Cortex of kidney (tissue), 1 donor: ENCODE measurements at places on chromosomes 12 and 14.
A peak's percentile ranks its signal among the peaks of the same experiment; 100 is the strongest.

GRCh38 chr14:76910371-76910890 lies 84.2 kb downstream of the LRRC74A start:
- no peak for DNase-seq

- DNase-seq = no peak
Measured at GRCh38 chr12:132174839-132175490, 30.7 kb downstream of the NOC4L start.

DNA sequence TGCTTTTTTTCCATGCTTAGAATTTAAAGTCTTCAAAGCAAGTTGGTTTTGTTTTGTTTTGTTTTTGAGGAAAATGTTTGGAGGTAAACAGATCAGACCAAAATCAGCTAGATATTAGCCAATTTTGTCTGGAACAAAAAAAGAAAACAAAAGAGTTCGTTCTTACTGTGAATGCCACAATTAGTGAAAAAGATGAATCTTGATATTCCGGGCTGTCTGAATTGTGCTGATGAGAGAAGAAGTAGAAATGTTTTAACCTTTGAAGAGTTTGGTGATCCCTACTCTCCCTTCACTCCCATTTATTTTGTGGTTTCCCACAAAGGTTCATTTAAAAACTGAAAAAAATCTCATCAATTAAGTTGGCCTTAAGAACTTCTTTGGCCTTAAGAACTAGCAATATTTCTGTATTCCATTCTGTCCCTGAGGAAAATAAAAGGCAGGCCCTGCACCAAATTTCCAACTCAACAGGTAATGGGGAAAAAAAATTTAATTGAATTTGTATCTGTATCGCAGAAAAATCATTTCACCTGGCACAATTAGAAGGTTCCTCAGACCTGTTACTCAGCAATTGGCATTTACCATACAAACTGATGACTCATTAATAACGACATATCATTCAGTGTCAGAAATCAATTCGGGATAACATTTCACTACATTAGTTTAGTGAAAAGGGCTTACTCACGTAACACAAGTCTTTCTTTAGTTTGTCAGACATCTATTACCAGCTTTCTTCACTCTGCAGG lies 562 bp upstream of the GLIPR1L2 start:
- no peak for DNase-seq

- DNase-seq = no peak
Measured at GRCh38 chr14:64706119-64706592, 1.9 kb downstream of the PLEKHG3 start.

DNA sequence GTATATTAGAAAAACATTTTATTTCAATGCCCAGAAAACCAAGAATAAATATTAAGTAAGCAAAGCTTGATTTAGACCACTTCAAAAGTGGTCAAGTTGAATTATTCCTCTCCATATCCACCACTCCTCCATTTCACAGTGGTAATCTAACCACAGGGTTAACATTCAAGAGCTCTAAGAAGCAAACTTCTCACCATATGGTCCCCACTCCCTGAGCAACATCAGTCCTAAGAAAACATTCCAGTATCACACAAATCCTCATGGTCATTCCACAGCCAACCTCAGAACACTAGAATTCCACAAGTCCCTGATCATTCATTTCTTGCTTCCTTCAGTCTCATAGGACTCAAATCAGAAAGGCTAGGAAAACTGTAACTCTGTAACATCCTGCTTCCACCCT lies 47.9 kb downstream of the ST8SIA1 start:
- DNase-seq = no peak

DNA sequence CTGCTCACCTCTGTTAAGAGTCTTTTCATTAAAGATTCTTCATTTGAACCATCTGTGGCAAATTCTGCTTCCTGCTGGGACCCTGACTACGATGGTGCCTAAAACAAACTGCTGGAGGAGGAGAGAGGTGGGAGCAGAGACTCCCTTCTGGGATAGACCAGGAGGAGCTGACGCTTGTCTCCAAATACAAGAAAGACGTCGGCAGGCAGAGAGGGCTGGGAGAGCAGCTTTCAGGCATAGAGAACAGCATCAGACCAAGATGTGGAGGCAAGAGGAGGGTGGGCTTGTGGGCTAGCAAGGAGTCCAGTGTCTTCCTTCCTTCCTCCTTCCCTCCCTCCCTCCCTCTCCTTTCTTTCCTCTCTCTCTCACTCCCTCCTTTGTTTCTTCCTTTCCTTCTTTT lies 358.6 kb downstream of the VRK1 start:
- no peak for DNase-seq

DNA sequence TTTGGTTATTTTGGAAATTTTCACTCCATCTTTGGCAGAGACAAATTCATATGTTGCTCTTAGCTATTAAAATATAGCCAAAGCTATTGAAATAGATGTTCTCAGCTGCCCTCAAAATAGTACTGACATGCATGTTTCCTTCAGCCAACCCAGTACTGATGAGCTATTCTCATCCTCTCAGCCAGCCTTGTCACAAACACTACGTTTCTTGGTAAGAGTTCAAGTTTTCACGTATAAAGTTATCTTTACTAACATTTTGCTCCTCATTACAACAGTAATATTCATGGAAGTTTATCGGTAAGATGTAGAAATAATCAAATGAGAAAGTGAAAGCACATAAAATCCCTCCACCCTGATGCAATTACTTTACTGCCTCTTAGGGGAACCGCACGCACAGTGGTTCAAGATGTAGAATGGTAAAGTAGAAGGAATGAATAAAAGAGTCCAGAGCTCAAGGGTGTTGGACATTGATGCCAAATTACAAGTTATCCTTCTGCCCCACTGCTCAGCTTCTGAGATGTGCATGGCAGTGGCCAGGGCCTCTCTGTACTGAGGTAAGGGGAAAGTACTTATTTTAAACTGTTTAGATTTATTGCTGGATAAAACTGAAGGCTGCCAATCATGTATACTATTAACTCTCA lies 20.7 kb downstream of the GCH1 start:
- DNase-seq = no peak

DNA sequence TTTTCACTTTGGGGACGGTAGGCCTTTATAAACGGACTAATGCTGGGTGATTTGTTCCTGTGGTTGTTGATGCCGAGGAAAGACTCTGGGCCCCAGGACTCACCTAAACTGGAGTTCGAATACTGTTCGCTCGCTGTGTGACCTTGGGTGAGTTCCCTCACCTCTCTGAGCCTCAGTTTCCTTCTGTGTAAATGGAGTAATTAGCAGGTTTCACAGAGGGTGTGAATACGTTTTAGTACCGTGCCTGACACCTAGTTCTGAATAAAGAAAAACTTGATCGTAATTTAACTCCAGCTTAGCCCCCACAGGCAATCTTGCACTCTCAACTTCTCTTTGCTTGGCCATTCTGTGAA lies 505 bp downstream of the UBE3B start:
- DNase-seq = no peak

DNA sequence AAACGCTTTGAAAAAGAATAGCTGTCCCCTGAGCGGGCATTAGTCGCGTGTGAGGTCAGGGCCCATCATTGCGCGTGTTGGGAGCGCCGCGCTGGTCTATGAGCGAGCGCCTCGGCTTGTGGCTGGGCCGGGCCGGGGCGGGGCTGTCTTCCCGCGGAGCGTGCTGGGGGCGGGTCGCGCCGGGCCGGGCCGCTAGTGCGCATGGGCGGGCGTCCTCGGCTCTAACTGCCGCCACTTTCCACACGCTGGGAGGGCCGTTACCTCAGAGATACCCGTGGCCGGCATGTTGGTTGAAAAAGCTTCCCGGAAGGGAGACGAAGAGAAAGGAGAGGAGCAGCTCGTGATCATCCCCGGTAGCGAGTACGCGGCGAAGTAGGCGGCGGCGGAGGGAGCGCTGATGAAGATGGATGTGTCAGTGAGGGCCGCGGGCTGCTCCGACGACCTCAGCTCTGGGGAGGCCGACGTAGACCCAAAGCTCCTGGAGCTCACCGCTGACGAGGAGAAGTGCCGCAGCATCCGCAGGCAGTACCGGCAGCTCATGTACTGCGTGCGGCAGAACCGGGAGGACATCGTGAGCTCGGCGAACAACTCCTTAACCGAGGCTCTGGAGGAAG lies at the start of gene EID3:
Gene EID3 (plus strand): TSS at position 202 of the 614 bp plus-strand sequence. CDS start 196 bp downstream, at position 398.
- DNase-seq = peak; percentile 21

DNA sequence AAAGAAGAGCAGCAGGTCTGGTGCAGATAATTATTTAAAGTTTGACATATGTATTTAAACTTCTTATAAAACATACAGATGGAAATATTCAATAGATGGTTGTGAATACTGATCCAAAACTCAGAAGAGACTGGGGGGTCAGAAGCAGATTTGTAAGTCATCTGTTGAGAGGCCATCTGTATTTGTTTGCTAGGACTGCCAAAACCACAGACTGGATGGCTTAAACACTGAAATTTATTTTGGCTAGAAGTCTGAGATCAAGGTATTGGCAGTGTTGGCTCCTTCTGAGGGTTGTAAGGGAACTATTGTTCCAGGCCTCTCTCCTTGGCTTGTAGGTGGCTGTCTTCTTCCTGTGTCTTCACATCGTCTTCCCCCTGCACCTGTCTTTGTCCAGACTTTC lies 153.9 kb downstream of the LRRK2 start:
- no peak for DNase-seq

DNA sequence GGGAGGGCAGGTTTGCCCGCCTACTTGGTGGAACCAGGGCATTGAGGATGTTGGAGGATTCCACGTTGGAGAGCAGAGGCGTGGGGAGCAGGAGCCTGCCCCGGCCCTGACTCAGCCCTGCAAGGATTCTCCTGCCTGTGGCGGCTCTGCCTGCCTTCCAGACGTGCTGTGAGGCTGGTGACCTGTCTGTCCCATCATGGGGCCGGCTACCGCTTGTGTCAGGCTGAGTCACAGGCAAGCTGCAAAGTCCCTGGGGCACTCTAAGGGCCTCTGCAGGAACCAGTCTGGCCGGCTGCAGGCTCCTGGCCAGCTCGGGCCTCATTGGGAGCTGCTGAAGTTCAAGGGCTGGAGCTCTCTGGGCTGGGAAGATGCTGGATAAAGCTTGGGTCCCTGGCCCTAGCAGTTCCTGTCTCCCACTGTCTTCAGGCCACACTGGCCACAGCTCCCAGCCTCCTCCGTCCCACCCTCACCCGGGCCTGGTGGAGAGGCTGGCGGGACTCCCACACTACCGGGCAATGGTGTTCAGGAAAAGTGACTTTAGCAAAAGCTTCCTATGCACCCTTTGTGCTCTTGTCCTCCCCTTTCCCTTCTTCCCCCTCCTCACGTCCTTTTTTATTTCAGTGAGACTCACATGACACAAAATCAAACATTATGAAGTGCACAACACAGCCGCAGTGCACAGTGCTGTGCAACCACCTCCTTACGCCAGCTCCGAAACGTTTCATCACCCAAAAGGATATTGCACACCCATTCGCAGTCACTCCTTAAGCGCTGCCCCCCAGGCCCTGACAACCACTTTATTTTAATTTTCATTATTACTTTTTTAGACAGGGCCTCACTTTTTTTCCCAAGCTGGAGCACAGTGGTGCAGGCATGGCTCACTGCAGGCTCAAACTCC lies 22.0 kb upstream of the ULK1 start:
- no peak for DNase-seq

DNA sequence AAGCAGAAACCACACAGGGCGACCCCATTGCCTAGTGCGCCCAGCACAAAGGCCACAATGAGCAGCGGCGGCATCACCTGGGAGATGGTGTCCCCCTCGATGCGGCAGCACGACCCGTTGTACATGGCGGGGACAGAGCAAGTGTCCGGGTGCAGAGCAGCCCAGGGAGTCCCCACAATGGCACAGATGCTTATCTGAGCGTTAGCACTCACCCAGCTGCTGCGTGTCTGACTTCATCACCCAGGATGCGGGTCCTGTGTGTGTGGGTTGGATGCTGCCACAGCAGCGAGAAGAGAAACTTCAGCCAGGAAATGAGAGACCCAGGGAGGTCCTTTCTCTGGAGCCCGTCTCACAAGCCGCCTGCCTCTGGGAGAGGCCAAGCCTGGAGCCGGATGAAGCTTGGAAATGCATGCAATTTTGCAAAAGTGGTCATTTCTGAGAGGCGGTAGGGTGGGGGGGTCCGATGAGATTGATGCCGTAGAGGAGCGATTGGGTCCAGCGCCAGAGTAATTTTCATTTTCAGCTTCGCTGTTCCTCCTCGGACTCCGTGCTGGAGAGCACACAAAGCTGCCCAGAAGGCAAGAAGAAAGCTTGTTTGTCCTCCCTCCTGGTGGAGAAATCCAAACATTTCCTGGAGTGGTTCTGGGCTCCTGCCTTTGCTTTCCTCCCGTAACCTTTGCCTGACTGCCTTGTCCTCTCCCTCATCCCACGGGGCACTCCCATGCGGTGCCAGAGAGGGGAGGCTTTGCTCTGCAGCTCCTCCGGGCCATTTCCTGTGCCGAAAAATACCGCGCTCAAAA lies at the start of gene HCAR1:
Gene HCAR1 (minus strand): TSS at position 630 of the 800 bp plus-strand sequence. CDS start 505 bp downstream, at position 125.
- DNase-seq = no peak

DNA sequence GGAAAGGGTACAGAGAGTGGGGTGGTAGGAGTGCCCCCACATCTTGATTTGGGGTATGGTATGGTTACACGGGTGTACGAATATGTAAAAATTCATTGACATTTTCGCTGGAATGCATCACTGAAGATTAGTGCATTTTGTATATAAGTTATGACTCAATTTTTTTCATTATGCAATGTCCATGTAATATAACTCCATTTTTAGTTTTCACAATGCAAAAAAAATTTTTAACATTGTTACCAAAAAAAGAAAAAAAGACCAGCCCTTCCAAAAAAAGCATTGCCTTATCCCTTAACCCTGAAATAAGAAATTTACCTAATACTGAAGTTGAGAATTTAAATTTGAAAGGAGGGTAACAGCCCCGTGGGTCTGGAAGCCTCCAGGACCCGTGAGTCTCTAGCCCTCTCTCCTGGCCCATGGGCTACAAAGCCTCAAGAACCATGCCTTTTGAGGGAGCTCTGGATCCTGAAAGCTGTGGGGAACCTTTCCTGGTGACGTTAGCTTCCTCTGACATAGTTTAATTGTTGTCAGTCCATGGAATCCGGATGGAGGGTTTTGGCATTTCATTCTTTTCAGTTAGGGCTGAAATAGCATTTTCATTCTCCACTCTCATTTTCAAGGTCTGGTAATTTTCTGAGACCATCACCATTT lies 55.6 kb upstream of the ACTN1 start:
- no peak for DNase-seq

DNA sequence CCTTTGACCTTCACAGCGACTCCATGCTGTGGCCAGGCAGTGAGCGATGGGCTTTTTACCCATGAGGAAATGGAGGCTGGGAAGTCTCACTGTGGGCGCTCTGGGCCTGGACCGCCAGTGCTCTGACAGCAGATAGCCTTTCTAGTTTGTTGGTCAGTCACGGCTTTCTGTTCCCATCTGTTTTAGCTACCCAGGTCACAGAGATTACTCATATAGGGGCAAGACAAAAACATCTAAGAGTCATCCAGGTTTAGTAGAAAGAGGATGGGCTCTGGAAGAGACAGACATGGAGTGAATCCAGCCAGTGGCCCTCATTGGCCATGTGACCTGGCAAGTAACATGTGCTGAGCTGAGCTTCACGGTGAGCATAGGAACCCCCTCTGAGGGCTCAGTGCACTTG lies 68.6 kb downstream of the MARK3 start:
- no peak for DNase-seq

- no peak for DNase-seq
Measured at GRCh38 chr14:89164168-89165073, 252.6 kb downstream of the FOXN3 start.

- DNase-seq = no peak
Measured at GRCh38 chr14:64604001-64604400, 54.2 kb downstream of the PPP1R36 start.

- no peak for DNase-seq
Measured at GRCh38 chr12:12200363-12200762, 66.5 kb downstream of the LRP6 start.
